ENCODE measurements at places on chromosomes 11 and 22.

DNA sequence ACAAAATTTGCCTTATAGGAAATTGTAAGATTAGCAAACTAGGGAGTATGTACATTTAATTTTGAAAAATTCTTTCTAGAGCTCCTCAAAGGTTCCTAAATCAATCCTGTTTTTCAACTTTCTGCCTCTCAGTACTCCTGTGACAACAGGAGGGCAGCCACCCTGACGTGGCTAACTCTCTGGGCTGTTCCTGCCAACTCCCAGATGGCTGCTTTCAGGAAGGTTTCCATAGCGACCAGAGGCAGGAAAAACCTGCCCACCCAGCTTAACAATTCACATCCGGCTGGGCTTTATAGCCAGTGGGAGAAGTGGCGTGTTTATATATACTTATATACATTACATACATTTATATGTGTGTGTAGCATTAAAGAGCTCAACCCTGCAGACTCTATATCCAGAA is 26.5 kb downstream of the SGSM3 start:
- DNase-seq, result no peak

GRCh38 chr11:86161837-86162236 is 82.7 kb upstream of the EED start:
- no peak for DNase-seq

- DNase-seq, result no peak
Observed at GRCh38 chr11:88523386-88524071, 186.0 kb upstream of the CTSC start.

DNA sequence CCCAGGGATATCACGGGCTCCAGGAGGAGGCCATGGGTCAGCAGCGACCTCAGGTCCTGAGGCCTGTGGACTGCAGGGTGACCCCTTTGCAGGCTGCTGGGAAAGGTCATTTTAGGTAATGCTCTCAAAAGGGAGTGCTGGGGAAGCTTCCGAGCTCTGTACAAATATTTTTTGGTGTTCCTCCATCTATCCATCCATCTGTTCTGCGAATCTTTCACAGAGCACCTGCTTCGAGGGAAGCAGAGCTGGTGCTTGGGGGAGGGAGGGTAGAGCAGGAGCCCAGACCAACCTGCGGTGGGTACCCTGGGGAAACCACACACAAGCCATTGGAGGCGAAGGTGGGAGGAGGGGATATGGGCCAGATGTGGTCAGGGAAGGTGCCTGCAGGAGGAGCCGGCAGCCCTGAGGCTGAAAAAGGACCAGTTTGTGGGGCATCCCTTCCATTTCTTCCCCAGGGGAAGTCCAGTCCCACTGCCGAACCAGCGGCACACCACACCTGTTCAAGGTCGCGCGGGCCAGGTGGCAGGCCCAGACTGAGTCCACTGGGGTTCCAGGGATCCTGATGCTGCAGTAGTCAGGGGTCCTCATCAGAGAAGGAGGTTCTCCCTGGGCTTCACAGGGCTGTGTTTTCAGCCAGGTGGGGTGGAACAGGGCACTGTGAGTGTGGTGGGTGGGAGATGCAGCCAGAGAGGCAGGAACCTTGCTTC is 13.1 kb downstream of the GNAZ start:
- no peak for DNase-seq

GRCh38 chr11:80451105-80451504 is 1010.3 kb upstream of the TENM4 start:
- no peak for DNase-seq

DNA sequence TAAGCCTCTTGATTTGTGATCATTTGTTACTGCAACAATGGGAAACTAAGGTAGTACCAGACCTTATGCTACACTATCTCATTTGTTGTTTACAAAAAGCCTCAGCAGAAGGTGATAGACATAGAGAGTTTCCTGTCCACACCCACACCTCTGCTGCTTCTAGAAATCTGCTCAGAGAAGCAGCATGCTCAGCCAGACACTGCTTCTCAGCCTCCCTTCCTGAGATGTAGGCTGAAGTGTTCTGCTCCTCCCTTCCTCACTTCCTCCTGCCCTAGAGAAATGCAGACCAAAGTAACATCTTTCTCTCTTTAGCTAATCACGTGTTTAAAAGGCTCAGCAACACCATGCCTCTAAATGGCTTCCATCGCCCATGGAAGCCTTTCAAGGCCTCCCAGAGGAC is 88.4 kb downstream of the SLC1A2 start:
- no peak for DNase-seq

DNA sequence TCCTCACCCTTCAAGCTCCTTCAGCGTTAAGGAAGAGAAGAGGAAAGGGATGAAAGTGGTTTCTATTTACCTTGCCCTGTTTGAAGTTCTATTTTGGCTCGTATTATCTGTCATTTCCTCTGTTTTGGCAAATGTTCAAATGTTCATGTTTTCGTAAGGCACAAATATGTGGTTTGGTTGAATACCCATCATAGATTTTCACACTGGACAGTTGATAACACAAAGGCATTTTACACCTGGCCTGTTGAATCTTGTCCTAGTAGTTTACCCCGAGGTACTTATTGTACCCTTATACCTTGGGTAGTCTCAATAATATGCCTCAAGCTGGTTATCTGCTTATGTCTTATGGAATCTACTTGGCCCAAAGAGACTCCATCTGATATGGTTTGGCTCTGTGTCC is 706.9 kb downstream of the METTL15 start:
- no peak for DNase-seq

- no peak for DNase-seq
Observed at GRCh38 chr22:44737406-44738346, 14.7 kb upstream of the ARHGAP8 start.

GRCh38 chr11:19419021-19419750 is 178.4 kb upstream of the E2F8 start:
- DNase-seq, result no peak

DNA sequence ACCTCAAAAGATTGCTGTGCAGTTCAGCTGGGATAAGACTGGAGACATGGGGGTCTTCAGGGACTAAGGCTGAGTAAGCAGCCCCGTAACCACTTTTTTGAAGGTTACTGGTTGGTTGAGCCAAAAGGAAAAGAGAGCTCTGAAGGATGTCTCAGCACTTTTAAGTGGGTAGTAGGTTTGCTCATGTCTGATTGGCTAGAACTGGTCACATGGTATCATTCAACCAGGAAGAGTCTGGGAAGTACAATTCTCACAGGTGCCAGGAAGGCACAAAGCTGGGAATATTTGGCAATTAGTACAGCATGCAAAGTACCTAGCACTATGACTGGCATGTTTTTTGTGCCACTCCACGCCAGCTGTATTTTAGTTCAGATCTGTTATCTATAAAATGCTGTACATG is 58.1 kb downstream of the SNX19 start:
- no peak for DNase-seq

DNA sequence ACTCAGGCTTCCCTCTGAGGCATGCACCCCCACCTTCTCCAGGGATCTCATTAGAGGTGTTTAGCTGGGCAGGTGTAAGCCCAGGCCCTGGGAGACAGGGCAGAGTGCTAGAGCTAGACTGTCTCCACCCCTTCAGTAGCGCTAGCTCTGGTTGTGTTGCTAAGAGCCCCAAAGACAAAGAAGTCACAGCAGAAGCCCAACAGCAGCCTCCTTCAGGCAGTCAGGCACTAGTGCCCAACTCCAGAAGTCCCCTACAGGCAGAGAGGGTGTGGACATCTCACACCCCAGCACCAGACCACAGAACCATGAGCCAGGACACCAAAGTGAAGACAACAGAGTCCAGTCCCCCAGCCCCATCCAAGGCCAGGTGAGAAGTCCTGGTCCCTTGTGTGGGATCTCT is at the start of gene CNGA4:
CNGA4 (plus strand) TSS at position 188 of the 400 bp plus-strand sequence; CDS start at position 306, 118 bp downstream.
- DNase-seq, result no peak

GRCh38 chr11:124674571-124674970 is 867 bp downstream of the SPA17 start:
- no peak for DNase-seq

GRCh38 chr11:121231576-121232278 is 60.8 kb upstream of the SC5D start:
- no peak for DNase-seq

GRCh38 chr11:119229741-119230140 is 23.6 kb downstream of the CBL start:
- no peak for DNase-seq

GRCh38 chr22:40855979-40856512 is 393 bp downstream of the ST13 start:
- no peak for DNase-seq

GRCh38 chr11:2271077-2271326 is 614 bp upstream of the ASCL2 start:
- DNase-seq, result peak; percentile 78

DNA sequence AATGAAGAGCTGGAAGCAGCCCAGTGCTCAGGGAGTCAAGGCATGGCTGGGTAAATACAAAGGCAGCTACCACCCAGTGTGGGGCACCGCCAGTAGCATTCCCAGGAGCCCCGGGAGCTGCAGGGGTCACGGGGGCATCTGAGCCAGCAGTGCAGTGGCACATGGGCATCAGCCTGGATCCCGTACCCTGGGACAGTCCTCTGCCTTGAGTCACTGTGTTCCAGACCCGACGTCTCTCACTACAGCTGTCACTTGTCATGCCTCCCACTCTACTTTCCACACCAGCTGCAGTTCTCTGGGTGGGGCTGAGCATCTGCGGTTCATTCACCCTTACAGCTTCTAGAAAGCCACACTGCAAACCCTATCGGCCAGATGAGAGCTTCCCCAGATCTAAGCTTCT is 29.6 kb downstream of the DHCR7 start:
- no peak for DNase-seq

DNA sequence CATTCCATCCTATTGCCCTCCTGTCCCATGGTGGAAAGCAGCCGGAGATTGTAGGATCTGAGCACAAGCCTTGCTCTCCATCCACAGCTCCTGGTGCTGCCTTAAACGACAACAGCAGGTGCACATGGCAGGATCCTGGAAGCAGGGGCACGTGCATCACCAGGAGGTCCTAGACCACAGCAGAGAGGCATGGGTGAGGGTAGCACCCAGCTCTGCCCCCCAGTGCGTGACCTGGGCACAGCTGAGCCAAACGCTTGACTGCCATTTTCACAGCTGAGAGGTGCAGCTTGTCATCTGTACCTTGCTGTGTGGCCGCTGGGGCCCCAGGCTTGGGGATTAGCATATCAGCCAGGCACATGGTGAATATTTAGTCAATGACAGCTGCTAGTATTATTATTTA is 92.7 kb downstream of the NTM start:
- DNase-seq, result no peak

- DNase-seq, result no peak
Observed at GRCh38 chr11:64078284-64078683, 42.6 kb downstream of the FLRT1 start.

DNA sequence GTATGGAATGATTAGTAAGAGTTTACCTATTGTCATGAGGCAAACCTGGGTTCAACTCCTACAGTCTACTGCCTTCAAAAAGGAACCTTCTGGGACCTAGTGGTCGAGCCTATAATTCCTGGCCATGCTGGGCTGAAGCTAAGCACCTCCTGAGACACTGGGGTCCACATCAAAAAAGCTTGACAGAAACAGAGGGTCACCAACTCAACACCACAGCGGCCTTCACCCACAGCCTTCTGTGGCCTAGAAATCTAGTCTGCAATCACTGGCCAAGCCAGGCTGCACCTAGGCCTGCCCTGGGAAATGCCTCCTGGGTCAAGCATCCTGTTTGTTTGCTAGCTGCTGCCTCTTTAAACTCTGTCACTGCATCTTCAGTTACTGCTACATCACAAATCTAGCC is 153.9 kb upstream of the C11orf58 start:
- DNase-seq, result no peak

GRCh38 chr22:23220485-23221350 is 40.4 kb downstream of the BCR start:
- DNase-seq, result no peak

DNA sequence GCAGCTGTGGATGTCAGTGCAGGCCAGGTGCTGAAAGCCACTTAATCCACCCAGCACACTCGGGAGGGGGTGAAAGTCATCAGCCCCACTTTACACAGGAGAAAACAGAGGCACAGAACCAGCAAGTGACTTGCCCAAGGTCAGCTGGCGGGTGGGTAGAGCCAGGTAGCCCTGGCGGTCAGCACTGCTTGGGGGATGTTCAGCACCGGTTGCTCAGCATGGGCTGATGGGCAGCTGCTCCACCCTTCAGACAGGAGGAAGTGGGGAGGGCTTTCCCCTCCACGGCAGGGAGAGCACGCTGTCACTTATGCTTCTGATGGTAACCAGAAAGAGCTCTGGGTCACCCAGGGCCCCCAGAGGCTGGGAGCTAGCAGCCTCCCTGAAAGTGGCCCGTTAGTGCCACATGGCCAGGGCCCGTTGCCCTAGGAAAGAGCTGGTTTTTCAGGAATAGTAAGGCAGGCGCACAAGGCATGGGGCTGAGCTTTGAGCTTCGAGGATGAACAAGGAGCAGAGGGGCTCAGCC is 417.9 kb downstream of the CTTN start:
- DNase-seq, result no peak

DNA sequence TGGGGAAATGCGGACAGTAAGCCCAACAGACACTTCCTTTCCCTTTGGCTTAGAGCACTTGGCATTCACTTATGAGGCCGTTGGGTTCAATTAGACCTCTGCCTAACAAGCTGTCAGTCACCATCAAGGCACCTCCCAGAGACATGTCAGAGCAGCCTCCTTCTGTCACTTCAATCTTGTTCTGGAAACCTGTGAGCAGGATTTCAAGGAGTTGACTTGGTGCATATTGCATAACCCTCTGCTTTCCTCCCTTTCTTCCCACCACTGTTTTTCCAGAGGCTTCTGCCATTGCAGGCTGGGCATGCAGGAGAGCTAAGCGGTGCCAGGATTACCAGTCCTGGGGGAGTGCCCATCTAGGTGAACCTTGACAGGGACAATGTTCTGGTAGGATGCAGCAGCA is 484.2 kb upstream of the LRRC4C start:
- no peak for DNase-seq

DNA sequence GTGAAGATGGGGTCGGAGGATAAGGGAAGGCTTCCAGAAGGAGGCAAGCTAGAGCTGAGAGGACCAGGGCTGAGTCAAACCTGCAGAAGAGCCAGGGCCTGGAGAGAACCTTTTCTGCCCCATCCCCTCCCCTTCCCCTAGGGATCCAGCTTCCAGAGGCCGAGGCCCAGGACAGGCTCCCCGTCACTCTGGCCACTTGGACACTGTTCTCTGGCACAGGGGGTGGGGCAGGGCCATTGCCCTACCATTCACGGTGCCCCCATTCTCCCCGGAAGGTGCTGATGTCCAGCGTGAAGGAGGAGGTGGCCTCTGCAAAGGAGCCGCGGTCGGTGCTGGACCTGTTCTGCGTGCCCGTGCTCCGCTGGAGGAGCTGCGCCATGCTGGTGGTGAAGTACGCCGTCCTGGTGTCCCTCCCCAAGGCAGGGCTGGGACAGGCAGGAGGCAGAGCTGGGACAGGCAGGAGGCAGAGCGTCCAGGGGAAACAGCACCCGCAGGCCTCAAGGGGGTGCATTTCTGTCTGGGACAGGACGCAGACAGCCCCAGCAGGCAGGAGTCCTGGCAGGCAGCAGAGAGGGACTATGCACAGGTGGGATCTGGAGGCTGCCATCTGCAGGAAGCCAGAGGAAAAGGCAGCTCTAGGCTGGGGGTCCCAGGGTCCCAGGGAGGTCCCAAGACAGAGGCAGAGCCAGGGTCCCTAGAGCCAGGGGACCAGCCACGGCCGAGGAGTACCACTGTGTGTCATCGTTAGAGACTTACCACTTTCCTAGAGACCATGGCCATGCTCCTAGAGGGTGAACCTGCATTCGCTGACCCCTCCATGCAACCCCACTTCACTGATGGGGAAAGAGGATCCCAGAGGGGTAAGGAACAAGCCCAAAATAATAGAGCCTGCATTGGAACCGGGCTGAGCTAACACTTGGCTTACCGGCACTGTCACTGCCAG is 25.8 kb upstream of the SLC22A12 start:
- DNase-seq, result no peak

Measured in stimulated activated CD4-positive, alpha-beta T cell treated with anti-CD3 and anti-CD28 coated beads, Interleukin-4, amount 100 ng/mL, for 4 hours (primary cell).